HFF-Myc (cell line): ENCODE measurements at places on chromosomes 12 and 14.

GRCh38 chr14:95697764-95698163 lies 11.5 kb downstream of the TCL1B start:
- no peak for DNase-seq

GRCh38 chr12:112855375-112855774 lies 51.4 kb upstream of the OAS1 start:
- no peak for DNase-seq

DNA sequence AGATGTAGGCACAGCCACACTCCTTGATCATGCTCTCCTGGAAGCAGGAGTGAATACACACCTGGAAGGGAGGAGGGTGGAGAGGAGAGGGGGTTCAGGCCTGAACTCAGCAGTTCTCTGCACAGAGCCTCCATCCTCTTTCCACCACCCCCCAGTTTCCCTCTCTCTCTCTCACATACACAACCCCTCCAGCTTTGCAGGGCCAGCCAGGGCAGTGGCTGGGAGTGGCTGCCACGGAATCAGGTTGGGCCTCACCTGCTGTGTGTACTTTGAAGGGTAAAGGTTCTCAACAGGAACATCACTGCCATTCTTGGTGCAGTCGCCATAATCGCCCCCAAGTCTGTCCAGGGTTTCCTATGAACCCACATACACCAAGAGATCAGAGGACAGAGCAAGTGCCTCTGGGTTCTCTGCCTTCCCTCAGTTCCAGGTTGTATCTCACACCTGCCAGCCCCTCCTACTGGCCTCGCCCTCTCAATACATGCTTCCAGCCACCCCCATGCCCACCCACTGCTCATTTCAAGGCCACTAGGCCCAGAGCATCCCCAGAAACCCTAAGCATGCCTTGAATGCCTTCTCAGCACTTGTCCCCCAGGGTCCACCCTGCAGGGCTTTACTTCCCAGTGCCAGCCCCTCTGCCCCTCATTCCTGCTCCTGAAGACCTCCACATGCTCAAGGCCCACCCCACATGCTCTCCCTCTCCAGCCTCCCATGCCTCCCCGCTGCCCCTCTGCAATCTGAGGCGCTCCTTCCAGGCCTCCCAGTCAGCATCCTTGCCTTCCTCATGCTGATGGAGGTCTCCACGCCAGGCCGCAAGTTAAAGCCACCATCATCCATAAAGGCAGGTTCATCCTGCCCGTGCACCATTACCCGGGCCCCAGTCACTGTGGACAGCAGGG lies 12.9 kb upstream of the TNFRSF1A start:
- DNase-seq, result no peak

DNA sequence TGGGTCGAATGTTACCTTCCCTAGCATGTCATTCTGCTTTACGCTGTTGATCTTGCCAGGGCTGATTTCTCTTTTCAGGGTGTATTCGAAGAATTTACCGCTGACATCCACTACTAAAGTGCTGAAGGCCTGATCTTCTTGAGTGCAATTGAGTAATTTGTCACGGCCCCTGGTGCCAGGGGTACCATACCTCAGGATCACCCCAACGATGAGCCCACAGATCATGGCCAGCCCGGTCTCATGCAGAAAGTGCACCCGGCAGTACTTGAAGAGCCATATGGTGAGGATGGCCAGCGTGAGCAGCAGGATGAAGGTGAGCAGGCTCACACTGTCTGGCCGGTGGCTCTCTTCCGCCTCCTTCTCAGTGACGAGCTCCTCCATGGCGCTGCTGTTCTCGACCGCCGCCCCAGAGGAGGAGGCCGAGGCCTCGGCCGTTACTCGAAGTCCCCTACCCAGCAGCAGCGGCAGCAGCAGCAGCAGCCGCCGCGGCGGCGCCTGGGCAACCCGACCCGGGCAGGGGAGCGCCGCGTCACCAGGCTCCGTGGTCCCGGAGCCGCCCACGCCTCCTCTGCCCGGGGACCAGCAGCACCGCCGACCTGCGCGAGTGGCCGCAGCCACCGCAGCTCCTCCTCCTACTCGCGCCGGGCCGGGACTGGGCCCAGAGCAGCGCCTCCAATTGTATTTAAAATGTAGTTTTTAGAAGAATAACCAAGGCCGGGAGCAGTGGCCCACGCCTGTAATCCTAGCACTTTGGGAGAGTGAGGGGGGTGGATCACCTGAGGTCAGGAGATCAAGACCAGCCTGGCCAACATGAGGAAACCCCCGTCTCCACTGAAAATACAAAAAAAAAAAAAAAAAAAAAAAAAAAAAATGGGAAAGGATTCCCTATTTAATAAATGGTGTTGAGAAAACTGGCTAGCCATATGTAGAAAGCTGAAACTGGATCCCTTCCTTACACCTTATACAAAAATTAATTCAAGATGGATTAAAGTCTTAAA lies 58.5 kb upstream of the TMPO start:
- DNase-seq, result no peak

- DNase-seq, result peak; percentile 2
Measured at GRCh38 chr12:29113101-29113500, 36.0 kb upstream of the FAR2 start.

DNA sequence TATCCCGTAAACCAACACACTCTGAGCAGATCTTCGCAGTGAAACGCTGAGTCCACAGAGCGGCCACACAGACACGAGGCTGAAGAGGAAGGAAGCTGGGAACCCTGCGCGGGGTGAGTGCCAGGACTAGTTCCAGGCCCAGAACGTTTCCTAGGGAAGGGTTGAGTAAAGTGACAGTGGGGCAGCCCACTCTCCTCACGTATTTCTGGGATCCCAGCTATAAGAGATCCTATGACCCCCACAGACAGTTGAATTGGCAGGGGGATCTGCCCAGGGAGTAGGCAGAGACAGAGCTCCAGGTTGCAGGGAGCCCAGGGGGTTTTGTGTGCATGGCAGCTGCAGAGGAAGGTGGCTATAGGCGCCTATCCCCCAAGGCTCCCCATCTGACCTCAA lies 51.1 kb downstream of the GTF2A1 start:
- no peak for DNase-seq

GRCh38 chr14:54213536-54213935 lies 183.3 kb upstream of the CDKN3 start:
- DNase-seq, result no peak

GRCh38 chr12:43806737-43807072 lies 588 bp upstream of the TWF1 start:
- no peak for DNase-seq

GRCh38 chr12:43362910-43363694 lies 188.9 kb downstream of the ADAMTS20 start:
- DNase-seq, result no peak

GRCh38 chr14:43535231-43535838 lies 971.7 kb downstream of the FSCB start:
- no peak for DNase-seq

GRCh38 chr14:72880164-72880563 lies 13.7 kb downstream of the DPF3 start:
- DNase-seq, result no peak

DNA sequence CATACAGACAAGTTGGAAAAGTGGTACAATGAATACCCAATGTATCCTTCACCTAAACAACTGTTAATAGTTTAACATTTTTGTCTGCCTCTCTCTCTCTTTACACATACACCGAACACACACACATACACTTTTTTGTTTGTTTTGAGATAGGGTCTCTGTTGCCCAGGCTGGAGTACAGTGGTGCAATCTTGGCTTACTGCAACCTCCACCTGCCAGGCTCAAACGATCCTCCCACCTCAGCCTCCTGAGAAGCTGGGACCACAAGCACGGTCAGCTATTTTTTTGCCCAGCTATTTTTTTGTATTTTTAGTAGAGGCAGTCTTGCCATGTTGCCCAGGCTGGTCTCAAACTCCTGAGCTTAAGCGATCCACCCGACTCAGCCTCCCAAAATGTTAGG lies 16.8 kb downstream of the ZCCHC8 start:
- DNase-seq, result no peak

DNA sequence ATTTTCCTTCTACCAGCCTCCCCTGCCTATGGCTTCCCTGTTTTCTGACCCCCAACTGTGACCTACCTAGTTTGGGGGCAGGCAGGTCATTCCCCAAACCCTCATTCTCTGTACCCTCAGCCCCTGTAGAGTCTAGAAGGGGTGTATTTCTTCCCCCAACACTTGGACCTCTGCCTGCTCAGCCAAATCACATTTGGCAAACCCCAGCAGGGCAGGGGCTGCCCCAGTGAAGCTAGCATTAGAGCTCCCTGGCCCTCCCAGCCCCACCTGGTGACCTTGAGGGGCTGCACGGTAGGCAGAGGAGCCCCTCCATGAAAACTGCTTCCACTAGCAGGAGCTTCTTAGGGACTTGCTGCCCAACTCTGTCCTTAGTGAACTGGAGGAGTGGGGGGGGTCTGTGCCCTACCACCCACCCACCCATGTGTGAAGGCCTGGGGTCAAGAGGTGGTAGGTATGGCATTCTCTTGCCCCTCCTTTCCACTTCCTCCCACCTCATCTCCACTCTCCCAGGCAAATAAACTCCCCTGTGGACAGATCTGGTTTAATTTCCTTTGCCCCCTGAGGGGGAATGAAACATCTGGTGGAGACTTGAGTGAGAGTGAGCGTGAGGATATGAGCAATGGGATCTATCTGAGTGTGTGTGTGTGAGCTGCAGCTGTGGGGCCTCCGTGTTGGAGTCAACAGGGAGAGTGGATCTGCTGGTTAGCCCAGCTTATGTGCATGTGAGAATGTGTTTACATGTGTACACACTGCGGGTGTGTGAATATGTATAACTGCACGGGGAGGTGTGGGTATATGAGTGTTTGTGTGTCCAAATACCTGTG lies 1.6 kb downstream of the NXPH4 start:
- no peak for DNase-seq

GRCh38 chr12:131368668-131369071 lies 342.2 kb upstream of the SFSWAP start:
- DNase-seq, result no peak

GRCh38 chr12:55720071-55720564 lies at the start of gene RDH5:
Gene RDH5, plus strand, starts transcription at chr12:55720393. Its CDS starts 792 bp downstream, at chr12:55721185.
- no peak for DNase-seq

DNA sequence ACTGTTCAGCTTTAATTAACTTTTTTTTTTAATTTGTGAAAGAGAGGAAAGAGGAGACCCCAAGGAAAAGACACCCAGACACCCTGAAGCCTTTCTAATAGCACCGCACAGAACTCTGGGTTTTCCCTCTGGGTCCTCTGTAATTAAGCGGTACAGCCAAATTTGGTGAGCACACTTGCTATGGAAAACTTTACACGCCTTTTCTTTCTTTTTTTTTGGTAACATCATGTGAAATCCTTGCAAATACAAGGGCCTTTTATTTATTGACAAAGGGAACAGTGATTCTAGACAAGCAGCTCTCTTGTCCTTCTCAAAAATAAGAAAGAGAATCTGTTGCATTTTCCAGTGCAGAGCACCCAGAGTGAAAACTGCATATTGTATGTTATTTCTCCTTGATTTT lies 44.4 kb upstream of the CPM start:
- no peak for DNase-seq

- no peak for DNase-seq
Measured at GRCh38 chr12:8546591-8546990, 5.9 kb upstream of the CLEC4E start.

GRCh38 chr14:103161054-103161397 lies 37.8 kb downstream of the TNFAIP2 start:
- no peak for DNase-seq

GRCh38 chr12:128459067-128459466 lies 192.1 kb downstream of the TMEM132C start:
- no peak for DNase-seq

DNA sequence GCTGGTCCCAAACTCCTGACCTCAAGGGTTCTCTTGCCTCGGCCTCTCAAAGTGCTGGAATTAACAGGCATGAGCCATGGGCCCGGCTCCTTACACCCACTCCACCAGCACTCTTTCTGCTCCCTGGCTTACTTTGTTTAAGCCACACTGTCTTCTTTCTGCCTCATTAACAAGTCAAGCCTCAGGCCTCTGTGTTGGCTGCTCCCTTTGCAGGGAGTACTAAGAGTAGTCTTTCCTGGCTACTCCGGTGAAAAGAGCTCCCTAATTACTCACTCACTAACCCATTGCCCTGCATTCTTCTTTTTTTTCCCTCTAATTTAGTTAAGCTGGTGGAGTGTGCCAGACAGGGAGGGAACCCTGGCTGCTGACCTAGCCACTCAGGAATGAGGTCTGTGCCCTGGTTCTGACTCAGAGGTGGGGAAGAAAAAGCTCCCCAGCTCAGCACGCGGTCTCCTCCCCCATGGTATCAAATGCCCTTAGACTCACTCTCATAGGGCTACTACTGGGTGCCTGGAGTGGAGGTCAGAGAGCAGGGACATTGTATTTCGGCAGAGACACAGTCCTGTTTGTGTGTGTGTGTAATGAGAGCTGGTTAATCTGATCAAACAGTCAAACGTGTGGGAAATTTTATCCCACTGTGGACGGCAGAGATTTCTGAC lies 19.8 kb downstream of the GALNT6 start:
- DNase-seq, result peak; percentile 91

- no peak for DNase-seq
Measured at GRCh38 chr12:12384571-12385340, 27.9 kb downstream of the BORCS5 start.

DNA sequence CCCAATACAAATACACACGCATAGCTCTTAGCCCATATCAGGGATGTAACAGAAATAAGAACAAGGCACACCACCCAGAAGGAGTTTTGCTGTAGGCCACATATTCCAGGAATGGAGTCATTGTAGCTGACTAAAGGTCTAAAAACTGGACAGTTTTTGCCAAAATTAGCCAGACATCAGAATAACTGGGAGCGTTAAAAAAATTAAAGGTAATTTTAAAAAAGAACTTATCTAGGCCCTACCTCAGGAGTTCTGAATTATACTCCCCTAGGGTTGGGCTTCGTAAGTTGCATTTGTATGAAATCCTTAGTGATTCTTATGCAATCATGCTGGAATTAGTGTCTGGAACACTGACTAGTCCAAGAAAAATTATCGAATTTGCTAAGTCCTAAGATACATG lies 987.7 kb downstream of the GALC start:
- no peak for DNase-seq

- no peak for DNase-seq
Measured at GRCh38 chr14:21278632-21279031, 1.3 kb upstream of the RPGRIP1 start.

DNA sequence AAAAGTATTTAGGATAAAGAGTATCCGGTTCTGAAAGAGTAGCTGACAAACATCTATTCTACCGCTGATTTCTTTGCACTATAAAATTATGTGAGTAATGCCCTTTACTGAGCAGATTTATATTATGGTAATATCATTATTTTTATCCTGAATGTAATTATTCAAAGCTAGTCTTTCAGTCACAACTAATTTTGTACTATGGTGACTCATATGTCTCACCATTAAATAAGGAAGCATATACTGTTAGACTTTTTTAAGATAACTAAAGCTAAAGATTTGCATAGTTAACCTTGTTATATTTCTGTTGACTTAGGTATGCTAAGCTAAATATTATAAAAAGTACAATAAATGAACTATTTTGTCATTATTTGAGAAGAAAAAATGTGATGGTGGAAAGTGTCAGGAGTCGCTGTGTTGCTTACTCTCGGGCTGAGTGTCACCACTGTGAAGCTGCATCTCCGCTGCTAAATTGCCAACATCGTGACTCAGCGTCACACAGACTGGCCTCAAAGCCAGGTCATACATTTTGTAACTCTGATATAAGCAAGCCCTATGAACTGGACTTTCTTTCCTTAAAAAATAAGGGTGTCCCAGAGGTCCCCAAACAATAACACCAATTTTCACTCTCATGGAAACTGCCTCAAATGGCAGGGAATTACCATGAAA lies 69.1 kb upstream of the SSTR1 start:
- DNase-seq, result no peak
